ENCODE measurements at places on chromosomes 6 and 20.

DNA sequence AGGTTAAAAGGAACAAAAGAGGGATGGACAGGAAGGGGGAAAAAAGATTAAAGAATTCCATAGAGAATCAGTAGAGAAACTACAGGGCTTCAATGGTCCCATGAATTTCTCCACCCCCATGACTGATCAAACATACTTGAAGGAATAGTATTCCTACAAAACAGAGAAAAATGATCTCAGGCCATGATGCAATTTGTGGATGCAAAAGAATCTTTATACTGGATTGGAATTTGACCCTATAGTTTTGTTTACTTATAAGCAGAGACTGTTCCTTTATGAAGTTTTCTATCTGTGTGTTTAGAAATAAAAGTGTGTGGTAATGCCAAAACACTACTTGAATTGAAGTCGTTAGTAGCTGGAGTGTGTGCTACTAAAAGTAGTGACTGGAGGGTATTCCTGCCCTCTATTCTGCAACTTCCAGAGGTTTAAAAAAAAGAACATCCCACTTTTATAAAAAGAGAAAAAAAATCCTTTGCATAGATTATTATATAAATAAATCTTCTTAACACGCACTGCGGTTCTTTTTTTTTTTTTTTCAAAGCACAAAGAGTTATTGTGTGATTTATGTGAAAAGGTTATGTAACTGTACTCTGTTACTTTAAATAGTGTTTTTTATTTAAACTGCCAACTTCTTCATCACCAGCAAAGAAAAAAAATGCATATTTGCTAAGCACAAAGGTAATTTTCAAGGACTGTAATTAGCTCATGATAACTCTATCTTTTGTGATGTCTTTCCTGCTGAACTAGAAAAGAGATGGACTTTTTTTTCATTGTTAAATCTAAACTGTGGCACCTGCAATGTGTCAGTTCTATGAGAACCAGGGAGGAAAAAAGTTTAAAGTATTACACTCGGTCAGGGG is 214.5 kb upstream of the CITED2 start:
- no peak for DNase-seq

- DNase-seq = no peak
These were observed 4.2 kb downstream of the RFX6 start for GRCh38 chr6:116881236-116881635.

GRCh38 chr6:170456334-170456733 is 96.8 kb downstream of the PSMB1 start:
- no peak for DNase-seq

DNA sequence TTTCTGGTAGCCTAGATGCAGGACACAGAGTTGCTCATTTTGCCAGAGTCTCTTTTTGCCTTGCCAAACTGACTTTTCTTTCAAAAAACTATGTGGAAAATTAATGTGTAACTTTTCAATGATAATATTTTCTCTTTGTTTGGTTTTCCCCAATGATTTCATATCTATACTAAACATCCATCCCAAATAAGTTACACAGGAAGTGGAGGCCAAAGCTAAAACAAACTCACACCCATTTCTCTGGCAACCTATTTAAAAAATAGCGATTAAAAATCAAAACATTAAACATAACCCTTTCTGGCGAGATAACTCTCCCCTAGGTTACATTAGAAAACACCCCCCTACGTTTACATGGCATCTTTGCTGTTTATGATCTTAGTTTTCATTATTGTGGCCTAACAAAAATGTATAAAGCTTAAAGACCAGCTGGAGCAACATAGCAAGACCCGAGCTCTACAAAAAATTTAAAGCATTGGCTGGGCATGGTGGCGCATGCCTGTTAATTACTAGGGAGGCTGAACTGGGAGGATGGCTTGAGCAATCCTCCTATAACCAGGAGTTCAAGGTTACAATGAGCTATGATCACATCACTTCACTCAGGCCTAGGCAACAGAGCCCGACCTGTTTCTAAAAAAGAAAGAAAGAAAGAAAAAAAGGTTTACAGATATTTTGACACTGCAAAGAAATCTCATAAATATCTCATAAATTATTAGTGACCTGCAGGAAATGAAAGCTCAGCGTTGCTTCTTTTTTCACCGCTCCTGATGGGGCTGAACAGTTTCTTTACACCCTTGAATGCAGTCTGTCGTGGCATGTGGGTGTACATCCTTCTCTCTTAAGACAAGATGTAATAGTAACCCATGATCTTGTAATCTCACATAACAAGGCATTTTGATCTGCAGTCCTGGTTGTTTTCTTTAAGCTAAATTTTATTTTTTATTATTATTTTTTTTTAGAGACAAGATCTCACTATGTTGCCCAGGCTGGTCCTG is 32.8 kb upstream of the CEP85L start:
- DNase-seq = no peak

GRCh38 chr6:88119769-88120168 is 46.4 kb downstream of the CNR1 start:
- DNase-seq = no peak

GRCh38 chr6:140857739-140858380 is 1274.9 kb upstream of the GJE1 start:
- DNase-seq = no peak

DNA sequence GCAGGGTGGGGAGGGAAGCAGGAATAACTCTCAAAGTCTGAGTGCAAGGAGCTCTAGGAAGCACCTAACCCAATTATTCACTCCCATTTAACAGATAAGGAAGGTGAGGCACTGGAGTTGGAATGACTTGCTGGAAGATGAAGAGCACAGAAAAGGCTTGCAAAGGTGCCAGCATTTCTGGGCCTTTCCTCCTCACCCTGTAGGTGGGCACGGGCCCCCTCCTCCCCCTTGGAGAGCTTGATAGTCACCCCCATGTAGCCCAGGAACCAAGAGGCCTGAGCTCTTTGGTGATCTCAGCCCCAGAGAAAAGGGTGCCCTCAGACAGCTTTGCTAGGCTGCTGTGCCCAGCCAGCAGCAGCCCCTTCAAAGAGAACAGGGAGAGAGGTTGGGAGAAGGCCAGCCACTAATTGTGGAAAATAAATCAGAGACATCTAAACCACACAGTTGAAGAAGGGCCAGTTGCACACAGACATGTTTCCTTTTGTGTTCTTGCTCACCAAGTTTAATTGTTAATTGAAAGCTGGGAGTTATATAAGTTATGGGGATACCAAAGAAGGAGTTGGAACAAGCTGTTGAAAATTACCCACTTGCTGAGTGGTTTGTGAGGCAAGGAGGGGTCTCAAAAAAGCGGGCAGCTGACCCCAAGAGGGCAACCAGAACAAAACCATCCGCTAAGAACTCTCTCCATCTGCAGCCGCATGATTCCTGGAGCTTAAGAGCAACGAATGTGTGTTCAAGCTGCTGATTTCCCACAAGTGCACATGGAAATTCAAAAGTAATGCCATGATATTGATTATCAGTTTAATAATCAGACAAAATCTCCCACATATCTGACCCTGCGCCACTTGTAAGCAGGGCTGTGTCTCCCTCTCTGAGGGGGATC is 77.0 kb downstream of the MRPL14 start:
- no peak for DNase-seq
